ENCODE measurements at places on chromosomes 7 and 10.

DNA sequence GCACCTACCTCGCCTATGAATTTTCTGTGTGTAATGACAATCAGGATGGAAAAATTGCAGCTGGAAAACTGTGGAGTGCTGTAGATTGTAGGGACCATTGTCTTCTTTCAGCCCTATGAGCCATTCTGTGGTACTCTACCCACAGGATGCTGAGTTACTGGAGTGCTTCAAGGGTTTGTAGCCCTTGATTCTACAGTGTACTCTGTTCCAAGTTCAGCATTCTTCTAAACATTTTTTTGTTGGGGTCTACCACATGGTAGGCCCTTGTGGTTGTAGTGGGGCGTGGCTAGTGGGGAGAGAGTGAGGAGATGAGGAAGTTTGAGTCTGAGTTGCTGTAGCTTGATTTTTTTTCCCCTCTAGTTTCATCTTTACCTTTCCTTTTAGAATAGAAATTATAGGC, 33.5 kb downstream of the REEP3 start:
- no peak for DNase-seq

DNA sequence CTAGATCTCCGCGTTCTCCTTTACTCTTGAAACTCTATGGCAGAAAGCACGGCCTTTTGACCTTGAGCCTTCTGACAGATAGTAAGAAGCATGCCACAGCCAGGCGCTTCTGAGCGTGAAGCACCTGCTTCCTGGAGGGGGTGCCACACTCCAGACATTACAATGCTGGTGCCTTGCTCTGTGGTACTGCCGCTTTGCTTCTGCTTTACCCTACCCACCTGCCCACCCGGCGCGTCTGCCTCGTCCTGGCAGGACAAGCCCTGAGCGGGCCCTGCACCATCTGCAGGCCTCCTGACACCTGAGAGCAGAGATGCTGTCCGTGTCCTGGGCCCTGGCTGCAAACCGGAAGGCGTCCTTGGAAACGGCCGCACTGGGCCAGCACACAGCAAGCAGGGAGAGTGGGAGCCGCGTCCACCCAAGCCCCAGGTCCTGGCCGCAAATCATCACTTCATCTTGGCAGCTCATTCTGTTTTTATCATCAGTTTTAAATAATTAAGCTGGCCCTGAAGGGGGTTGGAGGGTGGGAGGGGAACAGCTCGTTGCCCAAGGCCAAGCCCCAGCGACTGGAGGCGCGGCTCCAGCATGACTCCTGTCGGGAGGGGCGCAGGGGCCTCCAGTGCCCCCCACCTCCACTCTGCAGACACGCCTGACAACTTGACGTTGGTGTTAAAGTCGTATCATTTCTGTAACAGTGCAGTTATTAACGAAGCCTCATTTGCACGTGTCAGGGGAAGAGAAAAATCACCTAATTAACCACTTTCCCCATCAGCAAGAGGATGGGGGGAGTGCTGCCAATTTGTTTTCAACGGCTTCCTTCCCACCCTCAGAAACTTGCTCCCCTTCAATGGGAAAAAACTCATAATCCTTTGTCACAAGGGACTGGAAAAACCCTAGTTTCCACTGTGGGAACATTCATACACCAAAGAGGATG, 132.2 kb downstream of the MAD1L1 start:
- peak; percentile 19 for DNase-seq

DNA sequence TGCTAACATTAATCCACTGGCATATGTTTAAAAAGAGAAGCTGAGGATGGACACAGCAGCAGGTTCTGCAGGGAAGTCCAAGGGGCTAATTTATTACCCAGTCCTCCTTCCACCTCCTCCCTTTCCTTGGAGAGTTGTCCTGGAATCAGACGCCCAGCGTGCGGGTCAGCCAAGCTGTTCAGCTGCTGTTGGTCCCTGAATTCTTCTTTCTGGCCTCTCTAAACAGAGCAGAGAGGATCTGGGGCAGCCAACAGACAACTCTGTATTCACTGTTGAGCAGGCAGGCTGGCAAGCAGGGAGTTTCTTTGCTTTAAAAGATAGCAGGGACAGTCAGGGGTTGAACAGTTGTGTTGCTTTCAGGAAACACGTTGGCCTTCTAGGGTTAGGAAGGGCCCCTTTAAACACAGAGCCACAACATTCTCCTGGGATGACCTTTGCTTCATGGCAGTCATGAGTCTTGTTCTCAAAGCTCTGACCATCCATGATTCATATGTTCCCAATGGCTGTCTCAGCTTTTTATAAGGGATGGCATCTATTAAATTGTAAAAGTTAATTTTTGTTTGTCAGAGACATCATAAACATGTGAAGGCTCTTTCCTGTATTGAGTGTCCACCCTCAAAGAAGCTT, 217.0 kb downstream of the CREB5 start:
- DNase-seq = no peak

GRCh38 chr7:41247143-41247865, 455.6 kb downstream of the INHBA start:
- DNase-seq = no peak

- DNase-seq = no peak
Measured at GRCh38 chr10:16316733-16317390, 119.9 kb upstream of the PTER start.

- peak; percentile 18 for DNase-seq
Measured at GRCh38 chr10:113454341-113455061, 98.4 kb upstream of the HABP2 start.

- DNase-seq = no peak
Measured at GRCh38 chr10:132110111-132110521, 44.4 kb downstream of the JAKMIP3 start.

GRCh38 chr7:82789883-82790609, 346.5 kb upstream of the CACNA2D1 start:
- DNase-seq = no peak

DNA sequence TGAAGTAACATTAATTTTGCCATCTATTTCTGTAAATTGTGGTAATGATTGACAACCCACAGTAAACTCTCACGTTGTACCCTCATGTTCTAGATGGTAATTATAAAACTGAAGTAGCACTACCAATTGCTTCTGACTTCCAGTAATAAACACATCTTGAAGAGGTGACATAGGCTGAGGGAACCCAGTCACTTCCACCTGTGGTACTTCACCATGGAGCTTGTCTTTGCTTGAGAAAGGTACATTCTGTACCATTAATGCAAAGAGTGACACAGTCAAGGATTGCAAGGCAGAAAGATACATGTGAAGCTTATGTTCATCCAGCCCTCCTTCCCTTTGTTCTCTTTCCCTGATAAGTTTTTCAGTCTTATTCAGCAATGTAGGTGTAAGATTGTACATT, 11.2 kb downstream of the CAPZA2 start:
- no peak for DNase-seq

GRCh38 chr10:47243356-47243755, 56.6 kb upstream of the GDF10 start:
- no peak for DNase-seq

DNA sequence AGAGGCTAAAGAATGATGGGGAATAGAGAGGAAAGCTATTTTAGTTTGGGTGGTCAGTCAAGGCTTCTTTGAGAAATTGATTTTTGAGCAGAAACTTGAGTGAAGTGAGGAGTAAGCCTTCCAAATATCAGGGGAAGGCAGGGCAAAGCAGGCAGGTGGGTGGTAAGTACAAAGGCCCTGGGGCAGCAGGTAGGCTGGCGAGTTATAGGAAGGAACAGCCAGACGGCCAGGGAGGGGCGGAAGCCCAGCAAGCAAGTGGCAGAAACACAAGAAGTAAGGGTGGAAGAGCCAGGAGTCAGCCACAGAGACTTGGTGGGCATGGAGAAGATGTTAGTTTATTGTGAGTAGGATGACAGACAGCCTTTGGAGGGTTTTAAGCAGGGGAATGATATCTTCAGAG, 34.9 kb downstream of the VWA2 start:
- no peak for DNase-seq

DNA sequence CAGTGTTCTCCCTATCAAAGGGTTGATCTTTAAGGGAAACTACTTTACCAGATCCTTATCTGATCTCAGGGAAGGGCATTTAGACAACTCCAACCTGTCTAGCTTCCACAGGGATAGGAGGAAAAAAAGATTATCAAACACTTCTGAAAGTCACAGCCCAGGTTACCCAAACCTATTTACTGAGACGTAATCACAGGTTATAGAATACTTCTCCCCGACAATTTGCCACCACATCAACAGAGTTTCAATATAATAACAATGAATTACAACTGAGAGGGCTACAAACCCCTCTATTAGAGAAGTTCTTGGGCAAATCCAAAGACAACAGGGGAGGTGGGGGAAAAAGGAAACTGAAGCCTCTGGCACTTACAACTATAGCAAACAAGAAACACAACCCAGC, 26.3 kb downstream of the CFAP70 start:
- DNase-seq = no peak

DNA sequence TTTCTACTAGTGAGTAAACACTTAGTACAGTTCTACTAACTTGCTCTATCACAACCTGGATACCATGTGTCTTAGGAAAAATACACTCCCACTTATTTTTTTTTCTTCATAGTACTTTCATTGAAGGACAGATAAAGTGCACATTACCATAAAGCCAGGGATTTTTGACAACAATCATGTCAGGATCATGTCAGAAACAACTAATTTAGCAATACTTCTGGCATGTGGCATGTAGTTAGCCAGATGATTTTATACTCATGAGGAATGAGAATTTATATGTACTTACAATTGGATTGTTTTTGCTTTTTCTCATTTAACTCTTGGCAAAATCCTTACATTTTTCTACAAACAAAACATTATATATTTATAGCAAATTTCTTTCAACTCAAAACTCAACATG, 630.7 kb upstream of the GRM3 start:
- DNase-seq = no peak

GRCh38 chr7:16099302-16099849, 322.0 kb downstream of the CRPPA start:
- DNase-seq = no peak

Data from bone marrow (tissue), 2 donors.